ENCODE measurements at places on chromosomes 5 and 9.

- DNase-seq: peak; percentile 89
These were observed 180.3 kb downstream of the C9orf152 start for GRCh38 chr9:110027671-110028081.

DNA sequence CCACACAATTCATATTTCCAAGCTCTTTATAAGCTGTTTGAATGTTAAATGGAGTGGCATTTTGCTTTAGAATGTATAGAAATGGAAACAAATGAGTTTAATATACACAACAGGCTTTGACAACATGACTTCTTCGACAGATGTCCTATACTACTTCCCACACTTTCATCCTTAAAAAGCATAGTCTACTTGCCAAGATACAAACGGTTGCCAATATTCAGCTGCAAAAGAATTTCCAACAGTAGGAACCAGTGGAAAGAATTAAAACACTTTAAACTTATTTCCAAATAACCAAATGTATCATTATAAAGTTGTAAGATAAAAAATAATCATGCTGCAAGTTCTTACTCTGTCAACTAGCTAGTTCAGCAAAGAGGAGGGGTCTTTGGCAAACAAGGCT lies 456.4 kb downstream of the PDE4D start:
- DNase-seq: no peak

DNA sequence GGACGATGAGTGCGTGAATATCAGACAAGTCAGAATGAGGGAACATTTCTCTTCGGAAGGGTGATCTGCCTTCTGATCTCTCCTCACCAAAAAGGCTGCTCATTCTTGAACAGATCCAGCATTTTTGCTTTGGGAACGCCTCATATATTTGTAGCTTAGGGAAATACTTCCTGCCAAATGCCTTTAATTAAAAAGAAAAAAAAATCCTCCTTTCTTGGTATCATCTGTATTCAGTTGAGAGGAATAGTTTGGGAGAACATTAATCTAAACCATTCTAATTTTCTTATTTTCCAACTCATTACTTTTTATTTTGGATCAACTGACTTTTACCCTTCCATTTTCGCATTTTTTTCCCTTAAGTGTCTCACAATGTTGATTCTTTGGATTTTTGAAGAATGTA lies 163.4 kb downstream of the SNX18 start:
- no peak for DNase-seq

- no peak for DNase-seq
These were observed 2.2 kb downstream of the CCNJL start for GRCh38 chr5:160310140-160310539.

GRCh38 chr5:173768891-173769290 lies 119.3 kb upstream of the CPEB4 start:
- DNase-seq: no peak

GRCh38 chr5:74767579-74767913 lies 497 bp downstream of the NSA2 start:
- peak; percentile 78 for DNase-seq

- no peak for DNase-seq
These were observed 85.7 kb upstream of the NTRK2 start for GRCh38 chr9:84583866-84584265.

- DNase-seq: no peak
These were observed 222.9 kb downstream of the KIAA0825 start for GRCh38 chr5:94395468-94395867.

- no peak for DNase-seq
These were observed 236.1 kb downstream of the DNAH5 start for GRCh38 chr5:13708432-13708831.

- DNase-seq: no peak
These were observed 284.4 kb downstream of the ENC1 start for GRCh38 chr5:74356009-74356695.

DNA sequence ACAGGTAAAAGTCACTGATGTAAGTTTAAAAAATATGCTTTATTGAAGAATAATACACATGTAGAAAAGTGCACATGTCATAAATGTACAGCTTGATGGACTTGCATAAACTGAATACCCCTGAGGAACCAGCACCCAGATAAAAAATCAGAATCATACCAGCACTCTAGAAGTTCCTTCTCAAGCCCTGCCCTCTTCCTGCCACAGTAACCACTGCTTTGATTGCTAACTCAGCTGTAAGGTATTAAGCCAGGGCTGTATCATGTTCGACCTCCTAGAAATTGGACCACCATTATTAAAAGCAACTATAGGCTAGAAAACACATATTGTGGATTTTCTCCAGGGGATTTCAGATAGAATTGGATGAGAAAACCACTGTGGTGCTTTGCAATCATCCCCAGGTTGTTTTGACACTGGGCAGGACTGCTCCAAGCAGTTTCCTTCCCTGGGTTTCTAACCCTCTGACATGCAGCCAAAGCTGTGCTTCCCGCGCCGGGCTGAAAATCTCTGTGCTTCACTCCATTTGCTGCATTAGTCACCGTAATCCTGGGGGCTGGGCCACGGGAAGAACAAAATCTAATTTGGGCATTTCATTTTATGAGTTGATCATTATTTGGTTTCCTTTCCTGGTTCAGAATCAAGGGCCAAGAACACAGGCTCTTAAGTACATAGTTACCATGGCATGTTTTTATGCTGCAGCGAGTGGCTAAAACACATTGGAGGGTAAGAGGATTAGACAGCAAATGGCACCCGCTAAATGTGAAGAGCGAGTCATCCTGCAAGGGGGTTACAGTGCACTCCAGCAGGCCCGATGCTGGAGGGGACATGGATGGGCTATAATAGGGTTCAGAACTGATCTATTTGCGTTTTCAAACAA lies 139.4 kb upstream of the IL12B start:
- peak; percentile 45 for DNase-seq

GRCh38 chr5:140145818-140146522 lies 20.2 kb downstream of the IGIP start:
- peak; percentile 72 for DNase-seq

DNA sequence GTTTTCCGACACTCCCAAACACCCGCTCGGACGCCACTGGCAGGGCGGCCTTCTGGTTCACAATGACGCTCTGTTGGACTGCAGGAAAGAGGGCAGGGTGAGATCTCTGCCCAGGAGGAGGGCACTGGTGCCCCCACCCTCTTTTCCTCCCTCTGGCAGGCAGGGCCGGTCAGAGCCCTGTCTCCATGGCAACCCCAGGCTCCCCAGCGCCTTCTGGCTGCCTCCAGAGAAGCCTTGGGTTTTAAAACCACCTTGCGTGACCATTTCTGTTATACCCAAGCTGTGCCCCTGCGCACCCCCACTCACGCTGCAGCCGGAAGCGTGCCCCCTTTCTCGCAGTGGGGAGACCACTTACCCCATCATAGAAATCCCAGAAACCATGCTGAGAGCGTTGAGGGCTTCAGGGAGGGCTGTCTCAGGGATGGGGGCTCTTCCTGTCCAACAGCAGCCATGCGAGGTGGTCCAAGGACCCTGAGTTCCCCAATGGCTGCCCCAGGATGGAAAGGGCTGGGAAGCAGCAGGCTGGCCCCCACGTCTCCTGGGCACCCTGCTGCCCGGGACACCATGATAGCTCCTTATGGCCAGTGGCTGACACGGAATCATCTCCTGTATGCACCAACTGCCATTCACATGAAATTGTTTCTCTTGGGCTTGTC lies 7.3 kb downstream of the C9orf50 start:
- DNase-seq: no peak

GRCh38 chr5:65727491-65728156 lies 5.6 kb downstream of the NLN start:
- DNase-seq: no peak

- peak; percentile 99 for DNase-seq
These were observed 112.2 kb downstream of the RPS23 start for GRCh38 chr5:82165740-82166530.

DNA sequence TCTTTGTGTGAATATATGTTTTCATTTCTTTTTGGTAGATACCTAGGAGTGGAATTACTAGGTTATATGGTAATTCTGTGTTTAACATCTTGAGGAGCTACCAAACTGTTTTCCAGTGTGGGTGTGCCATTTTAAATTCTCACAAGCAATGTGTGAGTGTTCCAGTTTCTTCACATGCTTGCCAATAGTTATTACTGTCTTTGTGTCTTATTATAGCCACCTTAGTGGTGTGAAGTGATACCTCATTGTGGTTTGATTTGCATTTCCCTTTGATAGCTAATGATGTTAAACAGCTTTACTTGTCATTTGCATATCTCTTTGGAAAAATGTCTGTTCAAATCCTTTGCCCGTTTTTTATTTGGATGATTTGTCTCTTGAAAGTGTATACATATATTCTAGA lies 513.0 kb downstream of the TMEM38B start:
- DNase-seq: no peak

- DNase-seq: peak; percentile 74
These were observed 193.5 kb downstream of the GNA14 start for GRCh38 chr9:77454663-77455062.

- peak; percentile 12 for DNase-seq
These were observed 6.9 kb upstream of the MEIKIN start for GRCh38 chr5:131952301-131952857.

DNA sequence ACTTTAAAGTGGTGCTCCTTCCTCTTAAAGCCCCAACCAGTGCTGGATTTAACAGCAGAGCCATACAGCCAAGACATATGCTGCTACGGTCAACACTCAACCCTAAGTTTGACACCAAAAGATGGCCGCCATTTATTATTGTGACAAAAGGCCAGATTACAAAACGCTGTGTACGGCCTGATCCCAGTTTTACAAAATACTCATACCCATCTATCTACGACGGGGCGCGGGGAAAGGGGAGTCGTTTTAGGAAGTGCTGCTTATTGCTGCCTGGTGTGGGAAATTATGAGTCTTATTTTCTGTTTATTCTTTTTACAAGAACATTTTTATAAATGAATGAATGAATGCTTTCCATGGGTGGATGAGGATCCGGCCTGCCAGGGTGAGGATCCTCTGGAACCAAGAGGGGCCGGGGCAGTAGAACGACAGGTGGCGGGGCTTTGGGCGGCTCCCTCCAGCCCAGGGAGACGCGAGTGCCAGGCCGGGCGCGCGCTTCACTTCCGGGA lies 457 bp upstream of the IDNK start:
- DNase-seq: peak; percentile 27

GRCh38 chr5:157549954-157550549 lies 25.5 kb downstream of the ADAM19 start:
- peak; percentile 54 for DNase-seq
